Stimulated activated CD8-positive, alpha-beta memory T cell treated with anti-CD3 and anti-CD28 coated beads, Interleukin-4, amount 100 ng/mL, for 4 hours (primary cell): ENCODE measurements at places on chromosomes 3 and 15.

DNA sequence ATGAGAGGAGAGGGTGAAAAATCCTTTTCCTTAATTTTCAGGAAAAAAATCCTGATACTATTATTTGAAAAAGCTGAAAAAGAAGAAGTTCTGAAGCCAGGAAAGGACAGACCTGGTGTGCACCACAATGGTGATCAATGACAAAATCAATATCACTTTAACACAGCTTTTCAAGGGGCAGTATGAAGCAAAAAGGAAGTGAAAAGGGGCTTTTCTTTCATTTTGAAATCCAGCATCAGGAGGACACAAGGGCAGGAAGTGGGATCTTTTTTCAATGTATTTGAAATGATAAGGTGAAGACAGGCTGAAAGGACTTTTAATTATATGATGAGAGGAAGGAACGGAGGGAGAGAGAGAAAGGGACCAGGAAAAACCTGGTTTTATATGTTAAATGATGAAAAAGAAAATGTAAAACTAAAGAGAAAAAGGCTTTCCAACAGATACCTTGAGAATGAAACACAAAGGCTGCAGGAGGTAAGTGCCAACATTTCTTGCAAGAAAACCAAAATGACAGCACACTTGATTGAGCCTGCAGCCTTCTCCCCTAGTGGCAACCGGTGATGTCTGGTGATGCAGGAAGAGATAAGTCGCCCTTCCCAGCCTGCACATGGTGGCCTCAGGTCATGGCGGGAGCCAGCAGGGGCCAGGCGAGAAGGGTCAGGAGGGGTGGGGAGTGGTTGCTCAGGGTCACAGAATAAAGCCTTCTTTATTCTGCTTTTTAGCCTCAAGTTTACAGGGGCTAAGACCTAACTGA lies 236.7 kb upstream of the WNT5A start:
- no peak for DNase-seq

- no peak for DNase-seq
Measured at GRCh38 chr15:101258238-101259144, 6.6 kb upstream of the CHSY1 start.

DNA sequence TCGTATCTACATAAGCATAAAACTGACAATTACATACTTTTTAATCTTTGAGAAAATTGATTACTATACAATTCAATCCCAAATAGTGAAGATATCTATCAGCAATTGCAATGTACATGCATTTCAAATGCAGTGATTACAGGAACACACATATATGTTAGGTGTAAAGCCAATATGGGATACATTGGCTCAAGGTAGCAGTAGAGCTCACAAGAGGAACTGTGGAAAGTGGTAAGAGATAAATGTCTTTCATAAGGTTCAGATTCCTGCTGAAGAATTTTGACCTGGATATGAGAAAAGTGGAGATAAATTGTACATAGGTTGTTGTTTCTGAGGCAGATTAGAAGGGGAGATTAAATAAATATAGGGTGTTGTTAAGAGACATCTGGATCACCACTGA lies 1280.5 kb downstream of the OTOL1 start:
- DNase-seq = no peak

DNA sequence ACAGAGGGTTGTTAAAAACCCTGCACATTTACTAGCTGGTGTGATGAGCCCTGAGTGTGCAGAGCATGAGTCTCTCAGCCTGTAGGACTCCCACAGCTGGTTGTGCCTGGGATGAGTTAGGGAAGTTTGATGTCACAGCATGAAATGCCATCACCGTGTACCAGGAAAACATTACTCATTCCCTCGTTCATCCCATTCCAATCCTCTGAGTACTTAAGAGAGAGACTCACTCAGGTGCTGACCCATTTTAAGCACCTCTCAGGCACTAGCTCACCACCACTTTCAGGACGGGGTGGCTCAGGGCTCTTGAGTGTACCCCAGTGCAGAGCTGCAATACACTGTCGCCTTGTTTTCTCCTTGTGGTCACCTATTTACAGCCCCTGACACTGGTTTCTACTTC lies 18.7 kb downstream of the MGLL start:
- DNase-seq = no peak

DNA sequence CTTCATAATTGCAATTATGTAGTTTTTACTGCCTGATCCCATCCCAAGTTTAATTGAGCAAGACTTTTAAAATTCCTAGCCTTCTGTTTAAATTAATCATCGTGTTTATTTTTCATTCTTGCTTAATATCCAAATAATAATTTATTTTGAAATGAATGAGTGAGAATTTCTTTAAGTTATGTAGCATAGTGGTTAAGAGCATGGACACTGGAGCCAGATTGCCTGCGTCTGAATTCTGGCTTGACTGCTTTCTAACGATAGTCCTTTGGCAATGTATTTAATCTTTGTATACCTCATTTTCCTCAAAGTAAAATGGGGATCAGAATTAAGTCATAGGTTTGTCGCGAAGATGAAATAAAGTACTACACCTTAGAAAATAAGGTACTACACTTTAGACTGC lies 71.4 kb downstream of the LRRC49 start:
- no peak for DNase-seq

DNA sequence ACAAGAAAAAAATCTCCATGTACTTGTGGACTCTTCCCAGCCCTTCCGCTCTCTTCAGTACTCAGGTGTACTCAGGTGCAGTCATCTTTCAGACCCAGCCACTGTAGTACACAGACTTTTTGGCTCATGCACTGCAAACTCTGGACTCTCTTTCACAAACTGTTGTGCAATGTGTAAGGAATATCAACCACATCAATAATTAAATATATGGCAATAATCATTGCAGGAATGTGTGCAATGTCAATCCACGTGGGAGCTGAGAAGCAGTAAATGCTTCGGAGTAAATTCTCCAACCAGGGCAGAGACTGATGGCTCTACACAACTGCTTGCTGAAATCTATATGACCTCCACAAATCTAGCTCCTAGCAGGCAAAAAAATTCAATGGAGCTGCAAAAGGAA lies 287.3 kb upstream of the COL8A1 start:
- no peak for DNase-seq

DNA sequence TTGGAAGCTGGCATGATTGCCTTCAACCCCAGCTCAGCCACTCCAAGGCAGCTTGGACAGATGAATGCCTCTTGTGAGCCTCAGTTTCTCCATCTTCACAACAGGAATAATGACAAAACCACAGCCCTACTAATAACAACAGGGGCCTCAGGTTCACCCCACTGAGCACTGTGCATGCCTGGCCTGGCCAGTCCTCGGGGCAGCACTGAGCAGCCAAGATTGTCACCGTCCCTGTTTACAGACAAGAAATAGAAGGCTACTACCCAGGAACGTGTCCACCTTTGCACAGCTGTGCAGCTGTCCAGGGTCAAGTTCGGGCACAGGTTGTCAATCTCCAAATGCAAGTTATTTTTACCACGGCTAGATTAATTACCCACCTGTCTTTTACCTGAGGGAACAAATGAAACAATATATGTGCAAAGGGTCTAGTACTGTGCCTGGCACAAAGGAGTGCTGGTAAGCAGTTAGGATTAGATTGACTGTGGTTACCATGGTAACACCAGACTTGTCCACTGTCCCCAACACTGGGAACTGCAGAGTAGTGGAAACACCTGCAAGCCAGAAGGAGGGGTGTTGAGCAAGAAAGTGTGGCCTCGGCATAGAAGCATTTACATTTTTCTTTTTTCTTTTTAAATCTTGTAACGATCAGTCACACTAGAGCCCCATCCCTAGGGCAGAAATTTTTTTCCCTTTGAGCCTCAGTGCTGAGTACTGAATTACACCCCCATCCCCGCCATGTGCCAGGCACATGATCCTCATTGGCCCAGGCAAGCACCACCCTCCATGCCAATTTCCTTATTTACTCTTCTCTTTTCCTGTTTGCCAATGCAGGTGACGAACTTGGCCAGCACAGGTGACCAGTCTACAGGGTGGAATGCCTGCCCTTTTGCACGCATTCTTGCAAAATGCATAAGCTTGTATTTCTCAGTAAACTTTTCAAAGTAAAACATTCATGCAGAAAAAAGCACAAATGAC lies 66.3 kb upstream of the SLC6A6 start:
- DNase-seq = no peak
